RPMI7951 (cell line): ENCODE measurements at places on chromosomes 1 and 21. TPM values are rescaled to one million over a fixed set of nuclear protein-coding genes. Genes with fewer than 3 reads are reported as not detected.

GRCh38 chr1:221440658-221441057, 301.2 kb downstream of the DUSP10 start:
- peak; percentile 60 for DNase-seq

DNA sequence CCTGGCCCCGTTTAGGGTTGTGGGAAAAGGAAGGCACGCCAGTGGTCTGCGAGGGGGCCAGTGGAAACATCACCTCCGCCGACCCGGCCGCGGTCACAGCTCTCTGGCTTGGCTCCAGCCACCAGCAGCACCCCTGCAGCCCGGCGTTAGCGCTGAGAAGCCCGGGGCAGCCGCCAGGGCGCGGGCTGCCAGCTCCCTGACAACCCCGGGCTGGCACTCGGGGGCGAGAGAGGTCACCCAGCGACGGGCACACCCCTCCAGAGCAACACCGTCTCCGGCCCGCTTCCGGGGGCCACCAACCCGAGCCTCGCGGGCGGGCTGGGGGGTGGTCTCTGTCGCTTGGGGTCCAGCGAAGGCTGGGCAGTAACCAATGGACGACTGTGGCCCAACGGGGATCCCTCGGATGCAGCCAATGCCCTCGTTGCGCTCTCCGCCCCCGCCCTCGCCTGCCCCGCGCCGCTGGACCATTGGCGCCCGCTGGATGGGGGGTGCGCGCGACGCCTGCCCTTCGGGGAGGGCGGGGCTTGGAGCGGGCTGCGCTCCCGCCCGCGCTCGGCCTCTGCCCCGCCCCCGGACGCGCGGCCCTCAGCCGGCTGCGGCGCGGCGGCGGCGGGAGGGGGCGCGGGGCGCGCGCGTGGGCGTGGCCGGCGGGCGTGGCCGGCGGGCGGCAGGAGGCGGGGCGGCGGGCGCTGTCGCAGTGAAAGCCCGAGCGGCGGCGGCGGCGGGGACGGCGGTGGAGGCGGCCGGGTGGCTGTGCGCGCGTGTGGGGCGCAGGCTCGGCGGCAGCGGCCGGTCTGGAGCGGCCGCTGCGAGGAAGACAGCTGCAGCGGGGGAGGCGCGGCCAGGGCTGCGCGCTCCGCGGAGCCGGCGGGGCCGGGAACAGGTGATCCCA, at the start of gene MAN1C1:
TSS of gene MAN1C1 (plus strand) at position 697 of the 892 bp plus-strand sequence. CDS start 1,007 bp downstream, outside the sequence.
- DNase-seq, result peak; percentile 85

SLC6A17 gene
- total RNA-seq, result 1.2 and 1.8 TPM in 2 replicates

DNA sequence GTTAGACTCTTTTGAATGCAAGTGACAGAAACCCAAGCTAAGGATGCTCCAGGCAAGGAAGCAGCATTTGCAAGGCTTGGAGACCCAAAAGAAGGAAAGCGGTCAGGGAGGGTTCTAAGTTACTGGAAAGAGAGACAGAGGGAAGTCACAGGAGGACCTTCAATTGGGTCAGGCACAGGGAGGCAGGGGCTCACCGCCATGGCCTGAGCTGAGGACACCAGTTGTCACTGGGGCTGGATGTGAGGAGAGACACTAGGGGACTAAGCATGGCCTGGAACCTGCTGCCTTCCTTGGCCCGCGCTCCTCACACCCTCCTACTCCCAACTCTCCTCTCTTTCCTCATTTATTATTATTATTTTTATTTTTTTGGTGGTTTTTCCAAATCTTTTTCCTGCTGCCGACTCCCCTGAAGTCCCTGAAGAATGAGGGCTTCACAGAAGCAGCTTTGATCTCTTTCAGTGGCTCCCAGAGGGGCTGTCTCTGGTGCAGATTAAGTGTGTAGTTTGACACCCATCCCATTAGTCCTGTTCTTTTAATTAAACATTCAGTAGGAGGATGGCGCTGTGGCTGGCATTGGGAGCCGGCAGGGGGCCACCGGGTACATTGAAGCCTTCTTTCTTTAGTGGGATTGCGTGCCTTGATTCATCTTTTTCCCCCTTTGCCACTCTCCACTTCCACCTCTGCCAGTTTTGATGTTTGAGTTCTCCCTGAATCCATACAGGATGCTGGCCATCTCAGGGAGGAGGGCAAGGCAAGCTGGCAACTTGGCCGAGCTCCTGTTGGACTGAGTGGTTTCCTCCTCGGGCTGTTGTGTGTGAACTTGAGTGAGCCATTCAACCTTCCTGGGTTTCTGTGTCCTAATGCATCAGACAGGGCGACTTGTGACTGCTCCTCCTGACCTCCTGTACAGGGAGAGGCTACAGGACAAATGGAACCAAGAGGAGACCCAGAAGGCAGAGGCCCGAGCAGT, 59.3 kb downstream of the MDM4 start:
- no peak for DNase-seq

KRTAP19-3 gene
- not detected in 2 replicates for total RNA-seq
